ENCODE measurements at places on chromosomes 1 and 21.

- DNase-seq, result no peak
These were observed 1087.5 kb downstream of the KCNT2 start for GRCh38 chr1:195520757-195521156.

DNA sequence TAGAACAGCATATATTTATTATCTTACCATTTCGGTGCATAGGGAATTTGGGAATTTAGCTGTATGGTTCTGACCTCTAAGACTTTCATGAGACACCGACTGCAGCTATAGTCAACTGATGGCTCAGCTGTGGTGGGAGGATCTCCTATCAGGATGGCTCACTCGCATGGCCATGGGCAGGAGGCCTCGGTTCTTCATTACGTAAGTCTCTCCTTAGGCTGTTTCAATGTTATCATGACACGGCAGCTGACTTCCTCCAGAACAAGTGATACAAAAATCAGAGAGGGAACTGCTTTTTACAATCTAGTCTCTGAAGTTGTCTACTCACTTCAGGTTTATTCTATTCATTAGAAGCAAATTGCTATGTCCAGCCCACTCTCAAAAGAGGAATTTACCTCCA, 13.3 kb upstream of the CAPN8 start:
- no peak for DNase-seq

GRCh38 chr21:45404730-45405270, at the start of gene COL18A1:
Gene COL18A1 (plus strand): TSS chr21:45405165. CDS start chr21:45405231, 66 bp downstream.
- DNase-seq, result no peak

GRCh38 chr1:22517956-22518355, 45.3 kb upstream of the EPHA8 start:
- DNase-seq, result no peak

GRCh38 chr1:153631047-153632022, 2.5 kb upstream of the CHTOP start:
- no peak for DNase-seq

All from ascending aorta (tissue), 2 donors.